ENCODE measurements at places on chromosomes 5 and 9. TPM values are rescaled to one million over a fixed set of nuclear protein-coding genes. Genes with fewer than 3 reads are reported as not detected.

Gene CDKN2B-AS1
- not detected for total RNA-seq

DNA sequence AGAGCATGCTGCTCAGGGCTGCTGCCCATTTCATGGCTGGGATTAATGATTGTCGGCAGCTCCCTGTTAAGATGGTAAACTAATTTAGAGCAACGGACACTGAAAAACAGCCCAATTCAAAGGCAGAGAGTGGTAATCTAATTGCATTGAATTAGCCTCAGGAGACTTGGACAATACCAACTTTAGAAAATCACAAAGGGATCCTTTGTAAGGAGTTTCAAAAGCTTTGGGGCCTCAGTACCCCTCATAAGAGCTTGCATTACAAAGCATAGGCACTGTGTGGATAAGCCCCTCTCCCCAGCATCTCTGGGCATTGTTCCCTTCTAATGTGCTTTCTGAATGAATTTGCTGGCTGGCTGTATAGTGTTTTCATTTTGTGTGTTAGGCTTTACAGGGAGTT, 6.7 kb downstream of the GLRA1 start:
- H3K27ac ChIP-seq = no peak overlapping the region
- H3K4me3 ChIP-seq = no peak overlapping the region

- no peak overlapping the region for H3K4me3 ChIP-seq
- no peaks in the 10 kb centered on the region for H3K36me3 ChIP-seq
- DNase-seq = no peak
- no peak overlapping the region for H3K27ac ChIP-seq
- H3K27me3 ChIP-seq = no peaks in the 10 kb centered on the region
- H3K4me1 ChIP-seq = no peaks in the 10 kb centered on the region
Measured at GRCh38 chr5:57716661-57717060, 234.1 kb upstream of the ACTBL2 start.

DNA sequence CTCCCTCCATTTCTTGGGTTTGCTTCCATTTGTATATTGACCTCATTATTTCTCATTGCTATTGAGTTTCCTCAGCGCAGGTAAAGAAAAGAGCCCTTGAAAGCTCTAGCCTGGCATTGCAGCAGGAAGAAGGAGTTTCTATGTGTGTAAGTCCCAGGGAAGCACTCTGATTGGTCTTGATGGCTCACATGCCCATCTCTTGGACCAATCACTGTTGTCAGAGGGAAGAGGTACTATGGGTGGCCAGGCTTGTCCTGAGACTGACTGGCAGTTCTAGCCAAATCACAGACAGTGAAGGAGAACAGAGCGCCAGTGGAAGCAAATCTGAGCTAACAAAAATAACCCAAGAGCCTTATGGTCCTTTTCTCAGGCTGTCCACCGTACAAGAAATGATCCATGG, 219.0 kb downstream of the PAX5 start:
- H3K27ac ChIP-seq = no peak overlapping the region
- no peaks in the 10 kb centered on the region for H3K4me1 ChIP-seq
- no peaks in the 10 kb centered on the region for H3K36me3 ChIP-seq
- H3K4me3 ChIP-seq = no peak overlapping the region
- H3K27me3 ChIP-seq = no peaks in the 10 kb centered on the region

GRCh38 chr9:125137200-125137599, 6.1 kb downstream of the SCAI start:
- H3K27me3 ChIP-seq = no peaks in the 10 kb centered on the region
- DNase-seq = no peak
- H3K36me3 ChIP-seq = no peaks in the 10 kb centered on the region
- H3K4me3 ChIP-seq = no peak overlapping the region

Gene CDHR2
- total RNA-seq = not detected

GRCh38 chr9:36895744-36896260, 138.3 kb downstream of the PAX5 start:
- no peaks in the 10 kb centered on the region for H3K27me3 ChIP-seq
- no peak overlapping the region for H3K27ac ChIP-seq
- H3K4me3 ChIP-seq = no peak overlapping the region
- DNase-seq = no peak
- H3K36me3 ChIP-seq = no peaks in the 10 kb centered on the region

DNA sequence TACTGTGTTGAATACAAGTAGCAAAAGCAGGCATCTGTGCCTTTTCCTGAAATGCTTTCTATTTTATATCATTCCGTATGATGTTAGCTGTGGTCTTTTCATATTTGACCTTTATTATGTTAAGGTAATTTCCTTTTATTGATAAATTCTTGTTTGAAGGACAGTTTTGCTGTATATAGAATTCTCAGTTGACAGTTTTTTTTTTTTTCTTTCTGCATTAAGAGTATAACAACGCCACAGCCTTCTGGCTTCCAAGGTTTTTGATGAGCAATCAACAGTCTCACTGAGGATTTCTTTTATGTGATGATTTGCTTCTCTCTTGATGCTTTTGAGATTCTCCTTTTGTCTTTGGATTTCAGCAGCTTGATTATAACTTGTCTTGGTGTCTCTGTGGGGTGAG, 23.6 kb downstream of the ZNF483 start:
- peaks cover 20% of the 10 kb centered on the region for H3K36me3 ChIP-seq
- DNase-seq = no peak
- no peaks in the 10 kb centered on the region for H3K27me3 ChIP-seq
- no peaks in the 10 kb centered on the region for H3K4me1 ChIP-seq
- H3K4me3 ChIP-seq = no peak overlapping the region

Measured in right atrium auricular region (tissue), 2 donors.